ENCODE measurements at places on chromosomes 2 and 18. TPM values are rescaled to one million over a fixed set of nuclear protein-coding genes. Genes with fewer than 3 reads are reported as not detected.

Gene RUFY4
- total RNA-seq: not detected

Gene TUBA3E
- total RNA-seq: 6.3 TPM

Gene PXDN
- 12.3 TPM for total RNA-seq

Gene LRRC30
- total RNA-seq: not detected

Gene ZNF385B
- total RNA-seq: not detected

Gene MXD1
- total RNA-seq: 3.0 TPM

Gene BMP10
- total RNA-seq: not detected

Gene LBX2
- 2.7 TPM for total RNA-seq

Gene C2orf72
- 7.8 TPM for total RNA-seq

Gene GAREM2
- total RNA-seq: 6.4 TPM

Gene SLC14A1
- not detected for total RNA-seq

Gene LYPD1
- total RNA-seq: 16.2 TPM

Gene SERPINB8
- total RNA-seq: 10.7 TPM

Gene AMER3
- total RNA-seq: not detected

Gene SP5
- total RNA-seq: not detected

Gene HRH4
- total RNA-seq: not detected

Gene AQP12B
- total RNA-seq: not detected

Gene IL36B
- total RNA-seq: not detected

Gene GPR55
- not detected for total RNA-seq

Gene POTEI
- total RNA-seq: not detected

Gene PLGLB1
- total RNA-seq: 0.66 TPM

Gene NRP2
- 133 TPM for total RNA-seq

Gene CDH19
- 1.2 TPM for total RNA-seq

Gene VWC2L
- total RNA-seq: not detected

Gene LYG1
- 1.2 TPM for total RNA-seq

Gene SIX3
- 3.3 TPM for total RNA-seq

Gene RPS27A
- 2,415 TPM for total RNA-seq

Gene SLC40A1
- 1.5 TPM for total RNA-seq

Gene EPB41L3
- total RNA-seq: 0.41 TPM

Gene IRS1
- total RNA-seq: 14.9 TPM

Measured in A549 treated with dexamethasone at 1 μM for 4 hours (cell line).